SK-N-MC (cell line): ENCODE measurements at places on chromosomes 6 and 20.

DNA sequence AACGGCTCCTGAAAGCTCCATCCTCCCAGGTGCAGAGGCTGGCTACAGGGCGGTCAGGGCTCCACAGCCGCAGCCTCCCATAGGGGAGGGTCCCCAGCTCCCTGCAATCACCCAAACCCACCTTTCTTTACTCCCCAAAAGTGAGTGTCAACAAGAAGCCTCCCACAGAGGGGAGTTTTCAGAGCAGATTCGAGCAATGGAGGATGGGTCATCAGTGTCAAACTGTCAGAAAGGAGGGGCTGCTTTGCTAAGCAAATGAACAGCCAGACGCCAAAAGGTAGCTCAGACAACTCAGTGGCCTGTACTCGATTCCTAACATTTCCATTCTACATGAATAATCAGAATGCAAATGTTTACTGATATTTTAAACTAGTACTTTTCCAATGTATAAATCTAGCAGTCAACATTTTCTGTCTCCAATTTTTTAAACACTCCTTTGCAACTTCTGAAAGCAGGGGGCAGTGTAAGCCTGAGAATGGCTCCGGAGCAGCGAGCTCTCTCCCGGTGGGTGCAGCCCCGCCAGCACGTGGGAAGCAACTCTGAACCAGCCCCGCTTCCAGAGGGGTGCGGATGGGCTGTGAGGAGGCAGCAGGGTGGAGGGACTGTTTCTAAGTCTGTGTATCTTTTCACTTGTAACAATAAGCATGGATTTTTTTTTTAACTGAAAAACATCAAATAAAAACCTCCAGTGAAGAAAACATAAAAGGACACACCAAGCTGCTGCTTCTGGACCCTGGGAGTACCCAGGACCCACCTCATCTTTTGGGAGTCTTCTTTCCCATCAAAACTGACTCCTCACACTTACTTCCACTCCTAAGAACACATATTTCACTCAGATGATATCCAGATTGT is 54.9 kb downstream of the TAF4 start:
- no peak for DNase-seq

DNA sequence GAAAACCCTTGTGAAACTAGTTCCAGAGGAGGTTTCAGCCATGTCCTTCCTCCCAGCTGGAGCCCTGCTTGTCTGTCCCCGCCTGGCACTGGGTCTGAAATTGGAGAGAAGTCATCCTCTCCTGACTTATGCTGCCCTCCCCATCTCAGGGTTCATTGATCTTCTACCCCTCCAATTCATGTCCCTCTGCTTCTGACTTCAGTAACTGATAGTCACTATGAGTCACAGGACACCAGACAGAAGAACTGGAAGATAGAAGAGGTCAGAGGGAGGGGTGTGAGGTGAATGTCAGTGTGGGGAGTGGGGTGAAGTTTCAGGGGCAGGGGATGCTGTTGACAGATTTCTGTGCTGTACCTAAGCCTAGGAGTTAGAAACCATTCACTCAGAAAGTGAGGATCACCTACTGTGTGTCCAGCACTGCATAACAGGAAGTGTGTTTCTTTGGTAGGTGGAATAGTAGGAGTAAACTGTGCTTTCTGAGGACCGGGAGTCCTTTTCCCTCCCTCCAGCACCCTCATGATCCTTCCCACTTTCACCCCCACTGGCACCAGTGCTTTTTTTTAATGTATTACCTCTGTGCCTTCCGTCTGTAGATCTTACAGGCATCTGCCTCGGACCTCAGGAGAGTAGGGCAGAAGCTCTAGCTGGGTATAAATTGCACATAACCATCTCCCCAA is 627 bp upstream of the RPP21 start:
- no peak for DNase-seq

DNA sequence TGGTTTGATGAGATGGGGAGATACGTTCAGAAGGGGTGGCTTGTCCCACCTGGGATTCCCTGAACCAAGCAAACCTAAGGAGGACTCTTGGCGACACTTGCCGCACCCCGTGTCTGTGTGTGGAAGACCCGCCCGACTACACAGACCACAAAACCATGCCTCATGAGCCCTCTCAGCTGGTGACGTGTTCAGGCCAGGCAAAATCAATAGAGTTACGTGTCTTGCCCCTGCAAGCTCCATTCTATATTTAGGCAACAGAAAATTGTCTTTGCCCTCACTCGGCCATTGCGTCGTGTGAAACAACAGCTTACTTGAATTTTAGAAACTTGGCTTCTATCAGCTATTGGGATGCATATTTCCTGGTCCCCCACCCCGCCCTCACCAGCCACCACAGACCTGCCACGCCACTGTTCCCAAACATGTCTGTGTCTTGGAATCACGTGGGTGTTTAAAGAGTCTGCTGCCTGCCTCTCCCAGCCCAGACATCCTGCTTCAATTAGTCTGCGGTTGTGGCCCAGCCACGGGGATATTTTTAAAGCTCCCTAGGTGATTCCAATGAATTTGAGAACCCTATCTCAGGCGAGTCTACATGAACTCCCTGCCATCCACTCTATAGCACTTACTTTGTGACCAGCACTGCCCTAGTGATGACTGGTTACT is 279.2 kb upstream of the EXOC2 start:
- DNase-seq = no peak

GRCh38 chr6:167401525-167402194 is 76.8 kb downstream of the TTLL2 start:
- no peak for DNase-seq

GRCh38 chr6:111920578-111920977 is 47.3 kb upstream of the FYN start:
- DNase-seq = no peak

- DNase-seq = no peak
Measured at GRCh38 chr6:16700202-16700915, 60.9 kb downstream of the ATXN1 start.

GRCh38 chr20:56748476-56749377 is 119.6 kb downstream of the TFAP2C start:
- no peak for DNase-seq

GRCh38 chr20:1323830-1324597 is 4.9 kb downstream of the SDCBP2 start:
- DNase-seq = no peak

- DNase-seq = no peak
Measured at GRCh38 chr20:49765846-49766541, 46.6 kb upstream of the SLC9A8 start.
